Stimulated activated CD8-positive, alpha-beta memory T cell treated with anti-CD3 and anti-CD28 coated beads, Interleukin-2, amount 100 ng/mL, for 1 hour (primary cell): ENCODE measurements at places on chromosomes 11 and 22.

DNA sequence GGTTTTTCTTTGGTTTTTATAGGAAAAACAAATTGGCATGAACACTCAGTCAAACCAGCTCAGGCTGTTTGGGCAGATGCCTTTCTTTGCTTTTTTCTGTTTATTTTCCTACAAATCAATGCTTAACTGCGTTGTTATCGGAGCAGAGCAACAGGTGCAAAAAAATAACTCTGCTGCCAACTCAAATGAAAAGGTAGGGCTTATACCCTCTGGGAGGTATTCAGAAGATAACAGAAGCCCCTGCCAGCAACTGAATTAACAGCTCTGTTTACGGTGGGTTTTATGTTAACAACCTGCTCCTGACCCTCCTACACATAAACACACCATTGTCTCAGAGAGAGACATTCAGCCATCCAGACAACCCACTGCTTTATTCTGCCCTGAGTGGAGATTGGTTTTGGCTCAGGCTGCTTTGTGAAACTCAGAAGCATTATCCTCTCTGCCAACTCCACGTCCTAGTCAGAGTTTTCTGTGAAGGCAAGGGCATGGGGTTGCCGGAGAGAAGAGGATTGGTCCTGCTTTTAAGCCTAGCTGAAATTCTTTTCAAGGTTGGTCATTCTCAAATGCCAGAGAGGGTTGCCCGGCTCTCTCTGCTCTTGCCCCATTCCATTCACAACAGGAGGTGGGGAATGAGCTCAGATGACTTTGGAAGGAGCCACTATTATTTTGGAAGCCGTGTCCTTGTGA lies 11.4 kb downstream of the EHF start:
- no peak for DNase-seq

DNA sequence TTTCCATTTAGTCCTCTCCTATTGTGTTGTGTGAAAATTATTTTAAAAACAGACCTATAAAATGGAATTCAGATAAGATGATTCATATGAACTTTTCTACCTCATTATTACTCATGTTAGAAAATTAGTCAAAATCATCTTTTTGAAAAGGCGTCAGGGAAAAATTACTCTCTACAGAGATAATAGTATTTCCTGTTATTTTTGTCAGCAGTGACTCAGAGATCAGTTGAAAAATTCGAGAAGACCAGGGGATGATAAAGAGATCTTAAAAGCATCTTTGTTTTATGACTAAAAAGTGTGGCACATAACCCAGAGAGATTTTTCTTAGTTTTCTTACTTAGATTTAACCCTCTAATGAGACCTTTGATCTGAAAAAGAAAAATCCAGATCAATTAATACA lies 157.9 kb upstream of the CARD18 start:
- DNase-seq, result no peak

- DNase-seq, result no peak
These were observed 446.8 kb downstream of the TMEM135 start for GRCh38 chr11:87484566-87484965.

DNA sequence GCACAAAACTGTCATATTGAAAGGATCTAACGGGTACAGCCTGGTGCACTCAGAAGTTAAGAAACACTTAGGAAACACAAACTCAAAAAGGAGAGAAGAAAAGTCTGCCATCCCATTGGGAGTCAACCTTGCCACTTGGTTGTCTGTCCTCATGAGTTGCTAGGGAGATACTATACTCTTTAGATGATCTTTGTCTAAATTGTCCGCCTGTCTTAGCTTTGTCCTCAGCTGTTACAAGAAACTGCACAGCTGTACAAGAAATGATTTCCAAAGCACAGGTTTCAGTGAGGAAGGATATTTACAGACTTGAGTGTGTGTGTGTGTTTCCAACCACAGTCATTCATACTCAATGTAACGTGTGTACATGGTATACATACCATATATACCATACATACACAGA lies 169.2 kb upstream of the CCDC90B start:
- no peak for DNase-seq
